NCI-H446 (cell line): ENCODE measurements at places on chromosomes 4 and X.
A peak's percentile ranks its signal among the peaks of the same experiment; 100 is the strongest.

- no peak for DNase-seq
Observed at GRCh38 chr4:139243448-139244365, 36.3 kb downstream of the MGARP start.

DNA sequence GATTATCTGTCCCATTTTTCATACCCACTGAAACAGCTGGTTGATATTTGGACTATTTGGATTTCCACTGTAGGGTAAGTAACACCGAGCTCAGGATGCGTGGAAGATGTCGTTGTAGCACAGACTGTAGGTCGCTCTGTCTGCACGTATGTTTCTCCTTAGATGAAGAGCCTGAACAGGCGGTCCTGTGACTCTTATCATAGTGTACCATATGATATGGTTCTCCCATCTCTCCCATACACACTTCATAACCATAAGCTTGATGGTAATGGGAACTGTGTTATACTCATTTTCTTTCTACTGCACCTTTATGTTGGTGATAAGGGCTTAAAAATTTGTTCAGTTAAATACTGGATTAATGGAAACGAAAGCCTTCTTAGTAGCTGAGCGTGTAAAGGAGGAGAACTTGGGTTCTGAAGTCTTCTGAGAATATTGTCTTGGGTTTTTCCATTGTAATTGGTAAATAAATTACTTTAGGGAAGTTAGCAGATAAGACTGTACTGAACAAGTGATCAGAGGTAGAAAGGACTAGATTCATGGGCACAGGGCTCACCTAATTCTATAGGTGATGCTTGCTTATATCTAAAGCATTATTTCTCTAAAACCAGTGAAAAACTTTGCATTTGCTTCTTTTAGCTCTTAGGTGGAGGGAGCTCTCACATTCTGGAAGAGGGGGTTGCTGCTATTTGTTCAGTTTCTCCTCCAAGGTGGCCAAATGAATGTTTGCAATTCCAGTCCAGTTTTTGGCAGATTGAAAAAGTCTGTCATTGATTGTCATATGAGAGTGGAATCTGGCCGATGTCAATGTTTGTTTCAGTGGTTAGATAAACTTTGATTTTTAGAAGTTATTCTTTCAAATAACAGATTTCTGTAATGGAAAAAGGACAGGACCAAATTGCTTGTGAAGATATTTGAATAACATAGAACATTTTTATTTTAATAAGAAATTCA lies 15.8 kb downstream of the SMAD1 start:
- DNase-seq = no peak

GRCh38 chr4:181150191-181150590 lies 1093.0 kb upstream of the TENM3 start:
- peak; percentile 23 for DNase-seq

GRCh38 chr4:53450773-53451172 lies 73.3 kb downstream of the FIP1L1 start:
- no peak for DNase-seq

DNA sequence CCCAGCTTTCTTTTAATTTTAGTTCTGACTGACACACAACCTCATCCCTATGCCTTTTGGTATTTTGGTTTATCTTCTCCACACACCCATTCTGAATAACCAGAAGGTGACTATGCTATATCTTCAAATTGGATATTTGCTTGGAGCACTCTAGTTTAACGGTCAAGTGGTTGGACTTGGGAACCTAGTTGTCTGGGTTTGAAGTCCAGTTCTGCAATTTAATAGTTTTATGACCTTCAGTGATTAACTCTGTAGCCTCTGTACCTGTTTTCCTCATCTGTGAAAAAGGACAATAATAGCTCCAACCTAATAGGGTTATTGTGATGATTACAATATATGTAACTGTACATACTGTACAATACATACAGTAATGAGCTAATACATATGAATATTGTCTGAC lies 20.0 kb downstream of the PPM1K start:
- DNase-seq = no peak

DNA sequence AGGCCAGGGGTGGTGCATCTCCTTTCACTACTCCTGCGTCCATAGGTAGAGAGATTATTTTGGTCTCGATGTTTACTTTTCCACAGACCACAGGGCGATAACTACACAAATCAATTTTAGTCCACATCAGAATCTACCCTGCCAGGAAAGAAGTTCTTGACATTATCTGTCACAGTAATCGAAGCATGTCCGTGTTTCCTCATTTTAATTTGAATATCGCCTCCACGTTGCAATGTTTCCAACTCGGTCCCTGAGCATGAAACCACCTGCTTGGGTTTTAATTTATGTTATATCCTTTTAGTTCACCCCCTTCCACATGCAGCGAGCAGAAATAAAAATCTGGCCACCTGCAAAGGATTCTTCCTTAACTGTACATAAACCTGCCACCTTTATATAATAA lies 100.1 kb upstream of the ATXN3L start:
- DNase-seq = no peak

- DNase-seq = no peak
Observed at GRCh38 chr4:79206660-79207059, 119.2 kb downstream of the NAA11 start.

- no peak for DNase-seq
Observed at GRCh38 chr4:56871371-56871866, 36.3 kb upstream of the REST start.

- DNase-seq = no peak
Observed at GRCh38 chrX:101416691-101417090, 8.7 kb downstream of the HNRNPH2 start.

DNA sequence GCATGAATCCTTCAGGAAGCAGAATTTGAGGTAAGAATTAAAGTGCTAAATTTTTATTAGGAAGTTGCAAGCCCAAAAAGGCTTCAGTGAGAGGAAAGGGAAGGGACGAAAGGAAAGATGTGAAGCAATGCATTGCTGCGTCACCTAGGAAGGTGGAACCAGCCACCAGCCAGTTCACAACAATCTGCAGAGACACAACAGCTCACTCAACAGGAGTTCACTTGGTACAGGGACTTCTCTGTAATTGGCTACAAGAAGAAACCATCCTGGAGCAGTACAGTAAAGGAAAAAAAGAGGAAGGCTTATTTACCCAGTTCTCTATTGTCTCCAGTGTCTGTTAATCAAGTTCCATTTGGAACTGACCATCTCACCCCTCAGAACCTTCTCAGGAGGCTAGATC lies 157.6 kb downstream of the HNRNPD start:
- no peak for DNase-seq

GRCh38 chr4:76679691-76680090 lies 218.3 kb downstream of the SOWAHB start:
- DNase-seq = no peak

DNA sequence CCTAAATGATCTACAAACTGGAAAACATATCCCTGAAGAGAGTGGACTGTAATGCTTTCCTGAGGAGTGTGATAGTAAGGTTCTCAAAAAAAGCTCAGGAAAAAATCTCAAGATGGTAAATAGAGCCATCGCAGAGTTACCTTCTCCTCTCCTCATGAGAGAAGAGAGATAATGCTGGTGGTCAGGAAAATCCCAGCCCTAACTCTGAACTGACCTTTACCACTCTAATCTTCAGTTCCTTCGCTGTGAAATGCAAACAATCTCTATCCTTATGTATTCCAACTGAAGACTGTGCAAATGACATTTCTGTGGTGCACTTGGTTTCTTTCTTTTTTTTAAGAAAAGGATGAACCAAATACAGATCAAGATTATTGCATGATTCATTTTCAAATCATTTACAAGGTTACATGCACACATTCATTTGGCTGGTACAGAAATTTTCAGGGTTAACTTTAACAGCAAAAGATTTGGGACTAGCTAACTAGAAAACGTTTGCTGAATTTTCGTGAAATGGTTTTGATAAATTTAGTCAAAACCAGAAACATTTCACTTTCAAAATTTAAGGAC lies 8.3 kb downstream of the PPM1K start:
- no peak for DNase-seq

- no peak for DNase-seq
Observed at GRCh38 chr4:67909905-67910584, 26.2 kb upstream of the TMPRSS11D start.

- DNase-seq = no peak
Observed at GRCh38 chrX:108439961-108440696, 491 bp downstream of the COL4A5 start.

DNA sequence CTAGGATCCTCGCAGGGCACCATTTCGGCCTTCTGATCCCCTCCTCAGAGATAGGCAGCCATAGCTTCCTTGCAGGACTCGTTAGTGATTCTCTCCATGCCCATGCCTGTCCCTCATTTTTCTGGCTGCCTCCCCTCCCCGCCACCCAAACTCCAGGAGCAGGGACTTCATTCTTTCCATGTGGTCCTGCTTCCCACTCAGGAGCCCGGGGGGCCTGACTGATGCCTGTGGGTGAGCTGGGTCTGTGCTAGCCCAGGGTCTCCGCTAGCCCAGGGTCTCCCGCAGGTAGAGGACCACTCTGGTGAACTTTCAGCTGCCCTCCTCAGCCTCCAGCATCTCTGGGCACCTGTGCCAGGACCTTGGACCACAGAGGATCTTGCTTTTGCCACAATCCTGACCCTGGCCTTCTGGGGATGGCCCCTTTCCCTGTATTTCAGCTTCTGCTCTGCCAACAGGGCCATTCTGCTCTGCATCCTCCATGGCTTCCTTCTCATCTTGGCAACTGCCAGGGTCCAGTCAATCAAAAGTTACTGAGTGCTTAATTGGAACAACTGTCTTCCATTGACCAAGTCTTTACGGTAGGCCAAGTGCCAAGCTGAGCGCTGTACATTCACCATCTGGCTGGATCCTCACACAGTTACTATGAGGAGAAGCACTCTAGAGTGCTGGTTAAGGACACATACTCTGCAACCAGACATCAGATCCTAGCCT lies 152.2 kb downstream of the EFNB1 start:
- DNase-seq = peak; percentile 58

DNA sequence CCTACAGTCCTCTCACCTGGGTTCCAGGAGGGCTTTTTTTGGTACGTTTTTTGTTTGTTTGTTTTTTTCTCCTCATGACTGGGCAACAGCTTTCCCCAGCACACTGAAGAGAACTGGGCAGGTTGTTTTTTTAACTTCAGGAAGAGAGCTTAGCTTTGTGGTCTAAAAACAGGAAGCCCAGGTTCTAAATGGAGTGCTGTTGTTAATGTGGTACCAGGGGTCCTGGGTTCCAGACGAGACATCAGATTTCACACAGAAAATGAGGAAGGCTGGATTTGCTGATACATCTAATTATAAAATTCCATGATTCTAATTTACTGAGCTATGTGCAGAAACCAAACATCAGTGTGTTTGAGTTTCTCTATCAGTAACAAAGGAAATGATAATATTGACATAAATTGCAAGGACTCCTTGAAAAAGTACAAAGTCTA lies 4.2 kb downstream of the MYOZ2 start:
- no peak for DNase-seq

DNA sequence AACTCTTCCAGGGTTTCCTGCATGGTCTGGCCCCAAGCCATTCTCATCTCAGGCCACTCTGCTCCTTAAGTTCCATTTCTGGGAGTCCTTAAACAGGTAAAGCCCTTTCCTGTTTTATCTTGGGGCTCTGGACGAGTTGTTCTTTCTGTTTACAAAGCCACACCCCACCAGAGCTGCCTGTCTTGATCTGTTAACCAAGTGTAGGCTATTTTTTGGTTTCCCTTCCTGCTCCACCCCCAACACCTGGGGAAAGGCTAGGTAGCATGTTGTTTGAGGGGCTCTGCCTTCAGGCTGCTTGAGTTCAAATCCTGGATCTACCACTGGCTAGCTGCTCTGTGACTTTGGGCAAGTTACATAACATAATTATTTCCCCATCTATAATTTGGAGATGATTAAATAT lies 40.0 kb downstream of the ERVMER34-1 start:
- no peak for DNase-seq

GRCh38 chr4:161931089-161931488 lies 232.7 kb downstream of the FSTL5 start:
- no peak for DNase-seq

DNA sequence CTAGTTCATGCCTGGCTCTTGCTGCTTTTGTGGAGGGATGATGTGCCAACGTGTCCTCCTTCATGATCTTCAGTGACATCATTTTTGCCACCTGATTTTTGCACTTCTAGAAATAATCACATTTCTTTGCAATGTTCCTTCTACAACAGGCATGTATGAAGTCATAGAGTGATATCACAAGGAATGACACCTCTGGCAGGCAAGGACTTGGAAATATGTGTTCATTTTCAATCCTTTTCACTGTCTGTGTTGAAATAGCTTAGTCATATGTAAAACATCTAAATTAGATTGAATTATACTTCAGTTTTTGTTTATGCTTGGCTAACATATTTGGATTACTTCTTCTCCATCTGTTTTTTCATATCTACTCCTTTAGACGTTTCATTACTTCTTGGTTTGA lies 221.2 kb upstream of the STK26 start:
- no peak for DNase-seq

- no peak for DNase-seq
Observed at GRCh38 chrX:32524385-32524784, 687.0 kb downstream of the DMD start.
